Activated T-cell treated with anti-CD3 and anti-CD28 coated beads, Interleukin-2, amount 50 U/mL, for 72 hours (primary cell): ENCODE measurements at places on chromosomes 11 and 22.

- no peak for DNase-seq
These were observed 43.5 kb upstream of the KCNJ11 start for GRCh38 chr11:17432002-17432401.

DNA sequence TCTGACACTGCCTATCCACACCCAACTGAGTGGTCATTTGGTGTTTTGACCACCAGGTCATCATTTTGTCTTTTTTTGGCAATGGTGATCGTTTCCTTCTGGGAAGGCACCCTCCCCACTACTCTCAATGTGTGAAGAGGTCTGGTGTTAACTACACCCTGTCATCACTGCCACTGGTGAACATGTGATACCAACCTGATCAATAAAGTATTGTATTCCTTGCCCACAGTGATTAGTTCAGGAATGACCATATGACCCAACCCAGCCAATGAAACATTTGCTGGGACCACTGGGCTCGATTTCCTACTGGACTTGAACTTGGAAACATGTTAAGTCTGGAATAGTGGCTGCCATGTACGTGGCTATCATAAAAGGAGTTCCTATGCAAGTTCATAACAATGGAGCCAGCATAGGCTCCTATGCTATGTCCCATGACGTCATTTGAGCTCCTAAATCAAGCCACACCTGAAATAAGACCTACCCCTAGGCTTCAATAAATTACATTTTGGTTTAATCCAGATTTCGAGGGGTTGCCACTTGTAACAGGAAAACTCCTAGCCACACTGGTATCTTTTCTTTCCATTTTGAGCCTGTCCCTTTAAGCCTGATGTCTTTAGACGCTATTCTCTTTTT lies 51.1 kb downstream of the CHST1 start:
- no peak for DNase-seq

DNA sequence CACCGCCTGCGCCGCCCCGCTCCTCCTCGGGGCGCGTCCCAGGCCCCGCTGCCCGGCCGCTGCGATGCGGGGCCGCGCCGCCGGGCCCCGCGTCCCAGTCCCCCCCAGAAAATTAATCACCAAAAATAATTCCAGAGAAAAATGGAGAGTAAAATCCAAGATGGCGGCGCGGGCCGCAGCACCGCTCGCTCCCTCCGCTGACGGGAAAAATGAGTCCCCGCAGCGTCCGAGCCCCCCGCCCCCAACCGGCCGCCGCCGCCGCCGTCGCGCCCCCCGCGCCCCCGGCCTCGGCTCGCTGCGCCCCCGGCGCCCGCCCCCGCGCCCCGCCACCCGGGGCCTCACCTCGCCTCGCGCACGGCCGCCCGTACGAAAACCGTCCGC lies at the start of gene KMT5B:
KMT5B (minus strand) TSS at position 162 of the 381 bp plus-strand sequence. CDS start 23,220 bp downstream, outside the sequence.
- peak; percentile 72 for DNase-seq

GRCh38 chr11:2132246-2132645 lies 6.9 kb downstream of the IGF2 start:
- no peak for DNase-seq

DNA sequence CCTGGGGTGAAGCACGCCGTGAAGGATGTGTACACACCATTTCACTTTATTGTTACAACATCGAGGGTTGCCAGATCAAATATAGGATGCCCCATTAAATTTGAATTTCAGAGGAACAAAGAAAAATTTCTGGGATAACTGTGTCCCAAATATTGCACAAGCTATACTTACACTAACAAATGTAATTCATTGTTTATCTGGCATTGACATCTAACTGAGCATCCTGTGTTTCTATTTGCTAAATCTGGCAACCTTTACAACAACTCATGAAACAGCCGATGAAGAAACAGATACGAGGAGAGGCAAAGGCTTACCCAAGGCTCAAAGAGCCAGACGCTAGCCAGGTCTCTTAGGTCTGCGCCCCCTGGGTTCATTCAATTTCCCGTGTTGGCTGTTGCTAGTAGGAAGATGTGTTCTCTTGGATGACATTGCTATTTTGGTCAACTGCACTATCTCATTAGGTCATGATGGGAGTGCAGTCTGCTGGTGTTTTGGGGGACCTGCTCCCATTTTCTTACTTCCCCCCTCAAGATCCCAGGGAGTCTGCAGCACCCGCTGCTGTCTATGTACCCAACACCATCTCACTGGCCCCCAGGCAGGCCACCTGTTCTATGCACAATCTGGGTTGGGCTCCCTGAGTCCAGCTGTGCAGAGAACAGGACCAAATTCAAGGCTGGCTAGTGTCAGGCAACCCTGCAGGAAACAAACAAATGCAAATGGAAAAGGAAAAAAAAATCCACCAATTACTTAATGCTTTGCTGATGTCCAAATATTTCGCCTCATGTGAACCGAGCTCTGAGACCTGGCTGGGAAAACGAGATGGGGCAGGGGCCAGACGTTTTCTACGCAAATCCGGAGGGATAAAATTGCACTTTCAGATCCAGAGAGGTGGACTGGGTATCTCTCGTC lies 560.9 kb downstream of the MIAT start:
- DNase-seq: no peak

- no peak for DNase-seq
These were observed 65.1 kb downstream of the CLMP start for GRCh38 chr11:123129920-123130319.

GRCh38 chr11:8335683-8336082 lies 72.0 kb upstream of the LMO1 start:
- DNase-seq: no peak

GRCh38 chr11:95378789-95379188 lies 147.8 kb upstream of the SESN3 start:
- DNase-seq: no peak

- DNase-seq: no peak
These were observed 33.8 kb upstream of the OLFML1 start for GRCh38 chr11:7451520-7451919.

- no peak for DNase-seq
These were observed 1.9 kb upstream of the ARAP1 start for GRCh38 chr11:72754149-72754543.

DNA sequence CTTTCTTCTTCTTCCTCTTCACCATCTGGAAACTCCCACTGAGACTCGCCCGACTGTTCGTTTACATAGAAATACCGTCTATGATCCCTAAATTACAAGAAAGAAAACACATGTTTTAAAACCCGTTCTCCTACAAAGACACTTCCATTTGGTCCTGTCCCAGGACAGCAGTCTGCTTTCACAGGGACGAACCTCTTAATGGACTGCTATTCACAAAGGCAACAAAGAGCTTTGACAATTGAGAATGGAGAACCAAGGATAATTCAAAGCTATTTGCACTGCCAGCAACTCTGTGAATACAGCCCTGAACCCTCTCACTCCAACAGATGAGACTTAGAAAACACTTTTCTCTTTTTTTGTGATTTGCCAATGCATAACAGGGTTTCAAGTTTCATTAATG lies 16.3 kb upstream of the AGBL2 start:
- no peak for DNase-seq

GRCh38 chr11:114197799-114198500 lies 98.2 kb upstream of the NNMT start:
- no peak for DNase-seq
